Ovary (tissue), 10 donors: ENCODE measurements at places on chromosomes 2 and 18. TPM values are rescaled to one million over a fixed set of nuclear protein-coding genes. Genes with fewer than 3 reads are reported as not detected.

DNA sequence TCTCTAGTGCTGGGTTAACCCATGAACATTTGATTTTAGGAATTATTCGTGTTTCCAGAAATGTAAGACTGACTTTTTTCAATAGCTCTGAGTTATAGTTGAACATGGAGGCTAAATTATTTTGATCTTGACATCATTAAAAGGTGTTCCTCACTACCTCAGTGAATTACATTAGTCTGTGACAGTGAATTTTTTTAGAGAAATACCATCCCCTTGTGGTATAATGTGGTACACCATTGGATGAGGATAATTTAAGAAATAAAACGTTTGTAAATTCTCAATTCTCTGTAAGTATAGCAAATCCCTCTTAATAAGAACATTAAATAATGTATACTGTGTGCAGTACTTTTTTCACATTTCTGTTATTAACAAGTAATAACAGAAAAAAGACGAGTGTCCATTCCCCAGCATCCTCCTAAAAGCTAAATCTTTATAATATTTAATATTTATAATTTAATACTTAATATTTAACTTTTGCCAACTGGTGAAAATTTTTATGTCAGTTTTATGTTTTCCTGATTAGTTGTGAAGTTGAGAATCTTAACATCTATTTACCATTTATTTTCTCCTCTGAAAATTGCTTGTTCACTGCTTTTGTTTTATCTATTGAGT is 70.3 kb upstream of the CWC22 start:
- H3K27ac ChIP-seq = no peak overlapping the region
- DNase-seq = no peak
- H3K4me3 ChIP-seq = no peak overlapping the region

GRCh38 chr18:58042826-58043490 is 1.1 kb upstream of the NEDD4L start:
- no peaks in the 10 kb centered on the region for H3K36me3 ChIP-seq
- no peaks in the 10 kb centered on the region for H3K27me3 ChIP-seq
- peak overlapping the region; percentile 80 for H3K4me3 ChIP-seq
- no peak for DNase-seq
- H3K4me1 ChIP-seq = peaks cover 4% of the 10 kb centered on the region

DNA sequence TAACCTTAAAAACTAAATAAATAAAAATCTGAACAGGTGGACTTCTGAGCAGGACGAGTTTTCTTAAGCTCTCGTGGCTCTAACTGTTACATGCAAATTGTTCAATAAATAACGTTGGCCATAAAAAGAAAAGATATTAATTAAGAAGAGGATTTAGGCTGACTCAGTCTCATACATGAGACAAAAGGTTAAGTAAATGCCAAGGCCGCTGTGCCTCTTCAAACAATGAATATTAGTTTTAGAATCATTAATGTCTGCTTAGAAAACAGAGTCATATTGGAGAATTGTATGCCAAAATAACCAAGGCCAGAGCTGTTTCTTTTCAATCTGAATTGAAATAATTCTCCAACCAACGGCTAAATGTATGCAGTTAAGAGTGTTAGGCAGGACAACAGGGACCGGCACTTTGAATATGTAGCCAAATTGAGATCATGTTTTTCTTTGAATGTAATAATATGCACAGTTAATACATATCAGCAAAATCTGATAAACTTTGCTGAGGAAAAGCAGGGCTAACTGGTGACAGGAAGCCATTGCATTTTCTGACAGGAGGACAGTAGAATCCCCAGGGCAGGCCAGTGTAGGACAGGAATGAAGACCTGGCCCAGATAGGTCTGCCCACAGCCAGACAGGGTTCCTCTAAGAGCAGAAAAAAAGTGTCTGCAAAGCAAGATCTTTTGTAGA is 1041.4 kb upstream of the FANCL start:
- DNase-seq = no peak
- H3K27me3 ChIP-seq = no peaks in the 10 kb centered on the region
- no peaks in the 10 kb centered on the region for H3K36me3 ChIP-seq
- H3K4me3 ChIP-seq = no peak overlapping the region

DNA sequence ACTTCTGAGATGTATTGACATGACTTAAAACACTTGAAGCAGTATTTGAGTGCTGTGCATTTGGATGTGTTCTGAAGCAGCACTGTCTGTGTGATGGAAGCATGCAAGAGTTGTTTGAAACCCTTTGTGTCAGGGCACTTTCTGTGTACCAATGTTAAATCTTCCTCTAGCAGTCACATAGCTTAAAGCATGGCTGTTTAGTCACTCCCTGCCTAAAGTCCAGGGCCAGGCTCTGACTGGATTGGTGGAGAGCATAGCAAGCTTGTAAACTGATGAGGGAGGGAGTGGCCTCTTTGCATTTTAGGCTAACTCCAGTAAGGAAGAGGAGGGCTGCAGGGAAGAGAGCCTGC is 73.5 kb downstream of the MYO1B start:
- no peak overlapping the region for H3K27ac ChIP-seq
- no peak overlapping the region for H3K4me3 ChIP-seq
- H3K27me3 ChIP-seq = no peaks in the 10 kb centered on the region
- H3K4me1 ChIP-seq = peaks cover 2% of the 10 kb centered on the region
- H3K36me3 ChIP-seq = no peaks in the 10 kb centered on the region

DNA sequence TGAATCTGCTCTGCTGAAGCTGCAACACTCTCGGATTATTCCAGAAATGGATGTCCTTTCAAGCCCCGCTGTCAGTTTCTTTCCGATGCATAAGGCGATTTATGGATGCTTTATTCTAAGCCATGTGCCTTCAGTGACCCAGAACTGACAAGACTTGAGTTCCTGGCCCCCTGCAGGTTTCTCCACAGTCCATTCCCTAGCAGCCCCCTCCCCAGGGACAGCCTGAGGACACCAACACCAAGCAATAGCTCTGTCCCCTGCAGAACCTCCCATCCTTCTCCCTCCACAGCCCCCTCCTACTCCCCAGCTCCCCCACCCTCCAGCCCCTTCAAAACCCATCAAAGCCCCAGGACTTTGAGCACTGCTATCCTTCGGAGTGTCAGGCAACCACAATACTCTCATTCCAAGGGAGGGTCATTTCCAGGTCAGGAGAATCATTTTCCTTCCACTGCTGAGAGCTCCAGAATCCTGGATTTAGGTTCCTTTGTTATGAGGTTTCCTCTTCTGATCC is 24.6 kb upstream of the SPP2 start:
- H3K36me3 ChIP-seq = no peaks in the 10 kb centered on the region
- H3K27ac ChIP-seq = no peak overlapping the region
- H3K4me3 ChIP-seq = no peak overlapping the region
- H3K27me3 ChIP-seq = no peaks in the 10 kb centered on the region
- no peak for DNase-seq

DNA sequence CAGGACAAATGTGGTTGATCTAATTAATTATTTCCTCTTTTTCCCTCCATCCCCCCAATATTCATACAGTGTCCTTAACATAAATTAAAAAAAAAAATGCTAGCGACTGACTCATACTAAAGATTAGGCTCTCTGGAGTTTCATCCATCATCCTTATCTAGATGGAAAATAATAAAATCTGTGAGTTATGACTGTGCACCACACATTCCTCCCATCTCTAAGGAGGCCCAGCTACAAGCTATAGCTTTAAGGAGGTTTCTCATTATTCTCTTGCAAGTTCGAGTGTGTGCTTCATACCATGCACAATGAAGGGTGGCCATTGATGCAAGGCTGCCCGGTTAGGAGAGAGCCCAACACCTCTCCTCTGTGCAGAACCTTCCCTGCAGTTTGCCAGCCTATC is 77.3 kb downstream of the XDH start:
- no peak overlapping the region for H3K27ac ChIP-seq
- H3K4me3 ChIP-seq = no peak overlapping the region
- DNase-seq = no peak
- H3K4me1 ChIP-seq = no peaks in the 10 kb centered on the region
- no peaks in the 10 kb centered on the region for H3K36me3 ChIP-seq

Gene DCC
- under 0.01 TPM for total RNA-seq
